Endodermal cell (in vitro differentiated cells): ENCODE measurements at places on chromosomes 7 and 10. TPM values are rescaled to one million over a fixed set of nuclear protein-coding genes. Genes with fewer than 3 reads are reported as not detected.

GRCh38 chr7:29281782-29282541 lies 87.4 kb downstream of the CHN2 start:
- no peak for DNase-seq
- H3K4me3 ChIP-seq = no peak overlapping the region
- no peaks in the 10 kb centered on the region for H3K36me3 ChIP-seq
- no peaks in the 10 kb centered on the region for H3K4me1 ChIP-seq

DNA sequence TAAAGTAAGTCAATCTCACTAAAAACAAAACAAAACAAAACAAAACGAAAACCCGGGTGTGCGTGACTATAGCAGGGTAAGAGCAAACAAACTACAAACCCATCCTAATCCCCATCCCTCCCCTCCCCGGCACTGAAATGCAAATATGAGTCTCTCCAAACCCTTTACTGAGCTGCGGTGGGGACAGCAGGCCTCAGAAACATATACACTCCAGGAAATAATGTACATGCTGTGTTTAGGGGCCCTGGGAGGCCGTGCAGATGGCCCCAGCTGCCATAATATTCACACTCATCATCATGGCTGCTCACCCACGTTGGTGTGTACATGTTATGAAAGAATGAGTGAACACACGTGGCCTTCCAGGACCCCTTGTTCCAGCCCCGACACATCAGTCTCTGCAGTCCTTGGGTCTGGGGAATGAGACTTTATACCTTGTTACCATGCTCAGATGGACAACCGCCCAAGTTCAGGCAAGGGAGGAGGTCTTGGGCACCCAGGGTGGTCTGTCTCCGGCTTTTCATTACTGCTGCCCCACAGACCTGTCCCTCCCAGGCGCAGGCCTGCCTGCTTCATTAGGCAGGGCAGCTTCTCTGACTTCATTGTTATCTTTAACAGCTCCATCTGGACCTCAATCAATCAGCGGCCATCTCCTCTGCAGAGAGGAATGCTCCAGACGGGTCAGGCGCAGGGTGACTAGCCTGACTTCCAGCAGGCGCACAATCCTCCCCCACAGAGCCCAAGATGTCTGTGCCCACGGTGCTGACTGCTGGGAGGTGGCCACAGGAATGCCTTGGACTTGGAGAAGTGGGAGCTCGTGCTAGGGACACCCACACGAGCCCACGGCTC lies 20.6 kb downstream of the HSPA12A start:
- peak overlapping the region; percentile 55 for H3K27ac ChIP-seq
- peaks cover 5% of the 10 kb centered on the region for H3K4me1 ChIP-seq
- H3K4me3 ChIP-seq = no peak overlapping the region
- H3K27me3 ChIP-seq = no peaks in the 10 kb centered on the region
- peak; percentile 46 for DNase-seq

- DNase-seq = peak; percentile 26
- no peaks in the 10 kb centered on the region for H3K27me3 ChIP-seq
- peaks cover 19% of the 10 kb centered on the region for H3K4me1 ChIP-seq
- no peak overlapping the region for H3K27ac ChIP-seq
- H3K36me3 ChIP-seq = peaks cover 64% of the 10 kb centered on the region
Observed at GRCh38 chr7:139570626-139571025, 47.1 kb downstream of the CLEC2L start.

DNA sequence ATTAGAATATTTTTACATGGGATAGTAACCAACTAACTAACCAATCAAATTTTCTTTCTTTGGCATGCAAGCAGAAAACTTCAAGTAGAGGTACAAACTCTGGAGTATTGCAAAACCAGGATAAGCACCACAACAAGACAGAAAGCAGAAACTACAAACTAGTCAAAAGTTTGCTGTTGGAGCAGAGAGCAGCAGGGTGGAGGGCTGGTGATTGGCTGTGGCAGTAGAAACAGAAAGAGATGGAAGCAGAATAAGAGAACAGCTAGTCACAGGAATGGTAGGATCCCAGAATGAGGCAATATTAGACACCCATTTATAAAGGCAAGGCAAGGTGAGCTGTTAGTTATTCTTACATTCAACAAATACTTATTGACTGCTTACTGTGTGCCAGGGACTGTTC lies 6.8 kb upstream of the MACC1 start:
- peaks cover 7% of the 10 kb centered on the region for H3K4me1 ChIP-seq
- no peak overlapping the region for H3K27ac ChIP-seq
- no peak overlapping the region for H3K4me3 ChIP-seq

DNA sequence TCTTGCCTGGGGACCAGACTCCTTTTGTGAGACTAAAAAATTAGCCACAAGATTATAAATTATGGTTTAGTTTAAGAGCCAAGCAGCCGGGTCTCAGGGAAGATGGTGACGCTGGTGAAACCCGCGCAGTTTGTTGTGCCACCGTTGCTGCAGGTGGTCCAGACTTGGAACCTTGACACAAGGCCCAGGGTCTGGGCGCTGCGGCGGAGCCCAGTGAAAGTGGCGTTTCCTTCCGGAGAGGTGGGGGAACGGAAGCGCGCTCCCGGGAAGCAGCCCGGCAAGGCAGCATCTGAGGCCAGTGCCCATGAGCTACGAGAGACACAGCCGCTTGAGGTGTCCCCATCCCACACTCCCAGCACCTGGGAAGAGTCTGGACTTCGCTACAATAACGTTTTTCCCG lies 131.6 kb downstream of the SKIDA1 start:
- H3K27ac ChIP-seq = no peak overlapping the region
- H3K27me3 ChIP-seq = no peaks in the 10 kb centered on the region
- DNase-seq = no peak
- H3K4me3 ChIP-seq = no peak overlapping the region
- peaks cover 5% of the 10 kb centered on the region for H3K4me1 ChIP-seq

- H3K27me3 ChIP-seq = no peaks in the 10 kb centered on the region
- no peaks in the 10 kb centered on the region for H3K4me1 ChIP-seq
- H3K27ac ChIP-seq = no peak overlapping the region
- no peak overlapping the region for H3K4me3 ChIP-seq
- H3K36me3 ChIP-seq = no peaks in the 10 kb centered on the region
Observed at GRCh38 chr7:41459183-41459582, 243.7 kb downstream of the INHBA start.

DNA sequence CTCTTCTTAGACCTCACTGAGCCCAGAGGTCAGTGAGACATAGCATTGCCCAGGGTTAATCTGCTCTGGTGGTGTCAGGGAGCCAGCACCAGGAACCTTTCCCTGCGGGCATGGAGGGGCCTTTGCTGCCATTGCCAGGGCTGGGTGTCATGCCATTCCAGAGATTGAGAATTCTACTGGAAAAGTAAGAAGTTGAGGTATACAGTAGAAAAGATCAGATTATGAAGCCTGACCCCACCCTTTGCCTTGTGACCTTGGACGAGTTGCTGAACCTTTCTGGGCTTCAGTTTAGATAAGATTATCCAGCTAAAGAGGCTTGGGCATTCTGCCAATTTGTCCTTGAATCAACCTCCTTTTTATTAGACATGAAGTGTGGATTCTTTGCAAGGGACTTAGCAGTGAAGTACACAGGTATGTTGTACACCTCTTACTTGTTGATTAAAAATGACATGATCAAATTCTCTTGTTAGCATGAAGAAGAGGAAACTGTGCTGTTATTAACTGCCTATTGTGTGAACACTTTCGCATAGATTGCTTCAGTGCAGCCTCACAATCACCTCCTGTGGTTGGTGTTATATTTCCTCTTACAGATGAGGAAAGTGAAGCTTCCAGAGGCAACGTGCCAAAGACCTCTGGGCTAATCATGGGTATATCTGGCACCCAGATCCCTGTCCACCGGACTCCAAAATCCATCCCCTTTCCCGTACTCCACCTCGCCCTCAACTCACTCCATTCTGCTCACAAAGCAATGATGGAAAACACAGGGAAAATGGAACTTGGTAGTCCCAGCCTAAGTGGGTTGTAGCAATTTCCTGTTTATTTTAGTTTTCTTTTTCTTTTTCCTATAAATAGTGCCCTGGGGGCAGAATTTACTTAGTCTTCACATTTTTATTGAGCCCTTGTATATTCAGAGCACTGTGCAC lies 151.3 kb downstream of the CAMK1D start:
- no peaks in the 10 kb centered on the region for H3K36me3 ChIP-seq
- peak; percentile 36 for DNase-seq

Gene ITGA8
- 0.25 and 0.40 TPM in 2 replicates for total RNA-seq

Gene MKX
- total RNA-seq = 0.20 and 0.55 TPM in 2 replicates

Gene POLR2J2
- total RNA-seq = 7.2 to 15.5 TPM (median 15.1 TPM) in 3 replicates

Gene NANOS1
- 1.6 and 1.7 TPM in 2 replicates for total RNA-seq

Gene GHRHR
- total RNA-seq = not detected in 3 replicates
